ENCODE measurements at places on chromosomes 6 and 20.

- no peak for DNase-seq
Measured at GRCh38 chr6:1735239-1735803, 125.6 kb downstream of the FOXC1 start.

GRCh38 chr6:168128006-168128630 is 49.1 kb upstream of the FRMD1 start:
- DNase-seq = no peak

GRCh38 chr20:44780226-44780625 is 30.1 kb downstream of the RIMS4 start:
- DNase-seq = no peak

GRCh38 chr6:158313989-158314388 is 1.7 kb downstream of the TULP4 start:
- DNase-seq = no peak

GRCh38 chr20:694496-694895 is 18.9 kb upstream of the SCRT2 start:
- no peak for DNase-seq

GRCh38 chr6:11209906-11210305 is 22.6 kb downstream of the NEDD9 start:
- DNase-seq = no peak

- DNase-seq = no peak
Measured at GRCh38 chr20:40562031-40562430, 127.0 kb downstream of the MAFB start.

DNA sequence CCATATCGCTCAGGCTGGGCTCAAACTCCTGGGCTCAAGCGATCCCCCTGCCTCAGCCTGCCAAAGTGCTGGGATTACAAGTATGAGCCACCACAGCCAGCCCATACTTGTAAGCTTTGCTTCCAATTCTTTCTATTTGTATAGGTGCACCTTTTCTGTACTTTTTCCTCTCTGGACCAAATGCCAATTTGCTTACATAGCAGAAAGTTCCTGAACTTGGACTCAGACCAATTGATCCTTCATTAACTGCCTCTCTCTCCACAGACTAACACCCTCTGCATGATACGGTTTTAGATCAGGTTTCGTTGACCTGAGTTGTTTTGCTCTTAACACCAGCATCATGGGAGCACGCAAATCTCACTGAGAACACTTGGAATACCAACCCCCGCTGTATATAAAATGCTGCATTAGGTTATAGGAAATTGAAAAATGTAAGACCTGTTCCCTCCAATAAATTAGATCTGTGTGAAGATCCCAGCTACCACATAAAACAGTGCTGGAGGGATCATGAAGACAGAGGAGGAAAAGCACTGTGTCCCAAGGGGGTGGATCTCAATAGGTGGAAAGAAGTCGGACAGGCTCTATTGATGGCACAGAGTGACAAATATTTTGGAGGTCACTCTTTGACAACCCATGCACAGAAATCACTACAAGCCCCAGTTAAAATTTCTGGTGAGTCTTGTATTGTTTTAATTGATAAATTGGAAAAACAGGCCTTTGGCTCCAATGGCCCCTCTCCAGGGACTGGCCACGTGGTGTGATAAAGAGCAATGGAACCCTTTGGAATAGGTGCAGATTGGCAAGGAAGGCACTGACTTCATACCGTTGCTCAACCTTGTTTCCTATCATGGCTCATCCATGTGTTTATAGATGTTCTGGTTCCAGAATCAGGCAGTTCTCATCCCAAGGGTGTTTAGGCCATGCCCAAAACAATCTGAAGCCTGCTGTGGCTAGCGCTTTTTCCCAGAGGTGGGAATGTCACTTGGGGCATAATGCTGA is 51.2 kb downstream of the ISM1 start:
- no peak for DNase-seq
